CD4-positive, alpha-beta T cell treated with Interleukin-6 for 4 hours (primary cell): ENCODE measurements at places on chromosomes 4 and X.
A peak's percentile ranks its signal among the peaks of the same experiment; 100 is the strongest.

DNA sequence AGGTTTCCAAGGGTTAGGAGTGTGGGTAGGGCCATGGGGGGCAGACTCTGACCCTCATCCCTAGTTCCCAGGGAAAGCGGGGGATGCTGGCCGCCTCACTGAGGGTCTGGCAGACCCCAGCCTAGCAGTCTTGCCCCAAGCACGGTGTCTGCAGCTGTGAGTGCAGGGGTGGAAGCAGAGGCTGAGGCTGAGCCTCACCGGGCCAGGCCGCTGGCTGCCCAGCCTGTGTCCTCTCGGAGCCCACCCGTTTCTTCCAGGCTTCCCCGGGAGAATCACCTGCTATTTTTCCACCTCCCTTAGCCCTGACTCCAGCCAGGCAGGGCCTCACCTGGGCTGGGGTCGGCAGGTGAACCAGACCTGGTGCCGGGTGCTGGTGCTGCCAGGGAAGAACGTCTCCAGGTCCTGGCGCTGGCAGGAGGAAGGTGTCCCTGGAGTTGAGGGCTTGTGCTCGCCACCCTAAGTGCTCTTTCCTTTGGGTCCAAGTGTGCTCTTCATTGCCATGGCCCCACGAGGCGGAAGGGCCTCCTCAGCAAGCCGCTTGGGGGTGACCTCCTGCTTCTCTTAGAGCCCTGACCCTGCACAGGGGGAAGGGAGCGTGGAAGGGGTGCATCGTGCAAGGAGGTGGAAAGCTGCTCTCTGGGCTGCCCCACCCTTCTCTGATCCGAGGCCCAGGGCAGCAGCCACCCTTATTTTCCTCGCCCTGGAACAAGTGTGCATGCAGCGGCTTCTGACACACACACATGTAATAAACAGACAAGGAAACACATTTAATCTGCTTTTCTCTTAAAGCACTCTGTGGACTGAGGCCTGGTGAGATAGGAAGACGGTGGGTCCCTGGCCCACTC lies 112.7 kb downstream of the FAM53A start:
- no peak for DNase-seq

- no peak for DNase-seq
Measured at GRCh38 chrX:43269201-43269600, 386.9 kb upstream of the MAOA start.

- no peak for DNase-seq
Measured at GRCh38 chr4:153364061-153364460, 19.6 kb downstream of the MND1 start.

DNA sequence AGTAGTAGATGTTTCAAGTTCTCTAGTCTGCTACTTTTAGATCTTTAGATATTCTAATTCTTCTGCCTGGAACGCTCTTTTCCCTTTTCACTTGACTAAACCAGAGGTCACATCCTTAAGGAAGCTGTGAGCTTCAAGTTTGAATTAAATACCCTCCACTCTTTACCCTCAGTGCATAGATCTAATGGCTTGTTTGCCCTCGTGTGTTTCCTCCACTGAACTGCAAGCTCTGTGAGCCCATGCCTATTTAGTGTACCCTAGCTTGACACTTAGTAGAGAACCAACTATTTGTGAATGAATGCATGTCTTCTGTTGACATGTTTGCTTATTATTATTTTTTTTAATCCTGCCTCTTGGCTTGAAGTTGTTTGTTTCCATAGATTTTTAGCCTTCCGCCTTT lies 138.3 kb downstream of the PDE5A start:
- no peak for DNase-seq

DNA sequence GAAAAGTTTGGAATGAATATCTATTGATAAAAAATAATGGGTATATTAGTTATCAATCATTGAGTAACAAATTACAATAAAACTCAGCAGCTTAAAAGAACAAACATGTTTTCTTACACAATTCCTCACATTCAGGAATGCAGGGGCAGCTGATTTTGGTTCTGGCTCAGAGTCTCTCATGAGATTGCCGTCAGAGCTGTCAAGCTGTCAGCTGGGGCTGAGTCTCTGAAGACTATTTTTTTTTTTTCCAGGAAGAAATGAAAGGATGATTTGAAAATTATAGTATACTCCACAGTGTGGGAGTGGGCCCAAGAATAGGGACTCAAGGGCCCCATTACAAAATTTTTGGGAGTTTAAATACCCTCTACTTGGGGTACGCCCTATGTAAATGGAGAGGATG lies 219.1 kb downstream of the GC start:
- DNase-seq = no peak

DNA sequence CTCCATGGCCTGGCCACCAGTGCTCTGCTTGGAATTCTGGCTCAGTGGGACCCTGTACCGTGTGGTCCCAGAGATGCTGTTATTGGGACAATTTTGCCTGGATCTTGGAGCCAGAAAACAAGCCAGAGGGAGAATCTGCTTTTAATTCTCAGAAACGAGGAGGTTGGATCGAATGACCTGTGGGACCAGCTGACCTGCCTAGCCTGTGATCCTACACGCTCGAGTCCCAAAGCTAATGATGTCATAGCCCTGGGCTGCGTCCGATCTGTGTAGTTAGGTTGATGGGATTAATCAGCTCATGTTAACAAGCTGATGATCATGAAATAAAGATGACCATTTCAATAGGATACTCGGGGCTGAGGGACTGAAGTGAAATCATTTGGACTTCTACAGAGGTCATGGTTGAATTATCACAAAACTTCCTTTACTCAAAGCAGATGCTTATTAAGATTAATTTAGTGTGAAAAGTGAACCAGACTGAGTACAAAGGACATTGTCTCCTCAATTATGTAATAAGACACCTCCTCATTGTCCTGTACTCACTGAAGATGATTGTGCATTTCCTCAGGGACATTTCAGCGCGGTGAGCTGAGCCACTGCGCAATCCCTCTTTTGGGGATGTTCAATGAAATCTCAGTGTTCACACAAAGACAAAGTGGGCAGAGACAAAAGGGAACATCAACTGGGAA lies 51.9 kb upstream of the STX18 start:
- DNase-seq = no peak

DNA sequence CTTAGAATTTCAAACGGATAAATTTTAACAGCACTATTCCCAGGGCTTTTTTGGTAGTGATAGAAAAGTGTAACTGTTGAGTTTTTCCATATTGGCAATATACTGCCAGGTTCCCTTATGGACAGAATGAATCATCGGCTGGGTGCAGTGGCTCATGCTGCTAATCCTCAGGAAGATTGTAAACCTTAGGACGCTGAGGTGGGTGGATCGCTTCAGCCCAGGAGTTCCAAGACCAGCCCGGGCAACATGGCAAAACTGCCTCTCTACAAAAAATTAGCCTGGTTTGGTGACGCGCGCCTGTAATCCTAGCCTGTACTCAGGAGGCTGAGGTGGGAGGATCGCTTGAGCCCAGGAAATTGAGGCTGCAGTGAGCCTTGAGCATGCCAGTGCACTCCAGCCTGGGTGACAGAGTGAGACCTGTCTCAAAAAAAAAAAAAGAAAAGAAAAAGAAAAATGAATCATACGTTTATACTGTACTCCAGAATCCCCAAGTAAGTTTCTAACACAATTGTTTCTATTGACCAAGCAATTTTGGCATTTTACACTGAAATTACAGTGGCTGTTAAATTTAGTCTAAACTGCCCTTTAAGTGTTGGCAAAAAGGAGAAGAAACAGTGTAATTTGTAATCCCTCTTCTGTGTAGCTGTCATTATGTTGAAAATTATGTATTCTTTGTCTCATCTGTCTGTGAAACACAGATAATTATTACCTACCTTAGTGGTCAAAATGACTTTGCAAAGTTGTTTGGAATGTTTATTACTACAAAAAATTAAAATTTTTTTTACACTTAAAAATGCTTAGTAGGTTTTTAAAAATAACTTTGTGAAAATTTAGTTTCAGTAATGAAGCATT lies 1.8 kb downstream of the SLC30A9 start:
- no peak for DNase-seq

DNA sequence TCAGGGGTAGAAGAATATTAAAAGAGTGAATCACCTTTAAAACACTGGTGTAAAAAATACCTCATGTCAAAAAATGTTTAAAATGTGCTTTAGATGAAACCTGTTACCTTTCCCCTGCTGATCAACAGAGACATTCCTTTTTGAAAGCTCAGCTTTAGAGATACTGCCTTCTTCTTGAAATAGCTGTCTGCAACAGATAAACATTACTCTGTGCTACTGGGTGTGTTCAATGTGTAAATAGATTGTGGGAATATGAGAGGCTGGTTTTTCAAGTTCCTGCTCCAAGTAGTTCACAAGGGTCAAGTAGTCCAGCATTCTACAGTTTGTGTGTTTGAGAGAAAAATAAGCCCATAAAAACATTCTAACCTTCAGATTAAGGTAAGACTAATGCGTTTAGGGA lies at the start of gene SYTL5:
TSS of gene SYTL5 (plus strand) at position 263 of the 400 bp plus-strand sequence. CDS start 27,337 bp downstream, outside the sequence.
- no peak for DNase-seq

DNA sequence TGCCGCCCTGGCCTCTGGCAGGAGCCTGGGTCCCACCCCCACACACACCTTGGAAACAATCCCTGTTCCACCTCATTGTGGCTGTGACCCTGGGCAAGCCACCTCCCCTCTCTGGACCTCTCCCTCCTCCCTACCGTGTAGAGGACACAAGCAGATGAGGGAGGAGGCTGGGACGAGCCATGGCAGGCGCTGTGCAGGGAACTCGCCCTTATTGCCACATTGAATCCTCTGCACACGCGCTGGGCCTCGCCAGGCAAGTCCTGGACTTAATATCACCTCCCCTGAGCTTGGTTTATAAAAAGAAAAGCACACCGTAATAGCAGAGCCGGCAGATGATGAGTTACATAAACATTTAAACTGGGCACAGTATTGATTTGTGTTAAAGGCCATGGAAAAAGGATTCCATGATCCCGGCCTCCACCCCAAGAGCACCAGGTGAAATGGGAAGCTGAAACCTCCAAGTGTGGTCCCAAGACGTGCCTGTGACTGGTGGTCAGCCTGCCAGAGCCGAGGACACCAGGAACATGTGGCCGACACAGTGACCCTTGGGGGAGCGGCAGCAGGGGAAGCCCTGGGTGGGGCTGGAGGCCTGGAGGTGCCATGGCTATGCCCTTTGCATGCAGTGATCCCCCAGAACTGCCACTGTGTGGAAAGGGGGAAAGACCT lies 81.1 kb downstream of the PPP2R2C start:
- no peak for DNase-seq

- DNase-seq = no peak
Measured at GRCh38 chr4:113559947-113560346, 201.6 kb downstream of the CAMK2D start.

GRCh38 chrX:149682031-149682430 lies 29.8 kb upstream of the MAGEA11 start:
- no peak for DNase-seq

DNA sequence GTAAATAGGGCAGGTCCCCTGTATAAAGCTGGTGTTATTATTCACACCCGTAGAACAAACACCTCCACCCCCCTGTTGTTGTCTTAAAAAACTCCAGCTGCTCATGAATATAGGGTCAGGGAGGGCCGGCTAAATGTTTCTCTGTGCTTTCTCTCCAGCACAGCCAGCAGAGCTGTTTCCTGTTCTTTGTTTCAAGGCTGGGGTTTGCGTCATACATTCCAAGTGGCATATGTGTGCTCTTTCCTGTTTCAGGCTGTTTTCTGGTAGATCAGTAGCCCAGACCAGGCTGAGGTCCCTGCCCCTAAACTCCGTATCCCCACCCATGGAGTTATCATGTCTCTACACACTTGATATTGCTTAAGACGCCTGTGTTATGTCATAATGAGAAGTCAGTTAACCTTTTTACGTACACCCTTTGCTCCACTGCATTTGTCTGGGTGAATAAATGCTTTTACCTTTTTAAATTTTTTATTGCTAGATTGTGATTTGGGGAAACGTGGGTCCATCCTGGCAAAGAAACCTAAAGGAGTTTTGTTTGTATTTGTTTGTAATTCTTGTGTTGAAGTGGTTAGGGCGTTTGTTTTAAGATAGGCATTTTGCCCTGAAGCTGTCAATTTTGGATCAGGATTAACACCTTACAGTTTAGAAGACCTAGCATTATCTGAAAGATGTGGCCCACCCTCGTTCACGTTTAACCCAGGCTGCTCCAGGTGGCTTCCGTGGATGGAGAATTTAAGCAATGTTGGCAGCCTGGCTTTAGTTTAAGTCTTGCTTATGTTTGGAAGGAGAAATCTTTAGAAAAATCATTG lies 3.3 kb downstream of the KLF3 start:
- DNase-seq = peak; percentile 61

- no peak for DNase-seq
Measured at GRCh38 chrX:154091678-154092077, 5.8 kb downstream of the MECP2 start.

- DNase-seq = peak; percentile 21
Measured at GRCh38 chr4:123415977-123416376, 19.4 kb downstream of the SPRY1 start.

DNA sequence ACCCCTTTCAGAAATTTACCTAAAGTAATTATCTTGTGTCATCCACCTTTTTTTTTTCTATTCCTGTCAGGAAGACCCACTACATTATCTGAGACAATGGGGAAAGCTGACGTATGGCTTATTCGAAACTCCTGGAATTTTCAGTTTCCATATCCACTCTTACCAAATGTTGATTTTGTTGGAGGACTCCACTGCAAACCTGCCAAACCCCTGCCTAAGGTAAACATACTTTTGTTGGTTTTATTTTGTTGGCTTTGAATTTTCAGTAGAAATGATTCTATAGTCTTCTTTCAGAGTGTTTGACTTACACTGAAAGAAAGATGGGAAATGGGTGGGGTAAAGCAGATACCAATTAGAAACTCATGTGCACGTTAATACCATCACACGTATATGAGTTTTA lies 2.2 kb downstream of the UGT2B7 start:
- no peak for DNase-seq

- DNase-seq = no peak
Measured at GRCh38 chr4:3010998-3011397, 47.6 kb downstream of the GRK4 start.

DNA sequence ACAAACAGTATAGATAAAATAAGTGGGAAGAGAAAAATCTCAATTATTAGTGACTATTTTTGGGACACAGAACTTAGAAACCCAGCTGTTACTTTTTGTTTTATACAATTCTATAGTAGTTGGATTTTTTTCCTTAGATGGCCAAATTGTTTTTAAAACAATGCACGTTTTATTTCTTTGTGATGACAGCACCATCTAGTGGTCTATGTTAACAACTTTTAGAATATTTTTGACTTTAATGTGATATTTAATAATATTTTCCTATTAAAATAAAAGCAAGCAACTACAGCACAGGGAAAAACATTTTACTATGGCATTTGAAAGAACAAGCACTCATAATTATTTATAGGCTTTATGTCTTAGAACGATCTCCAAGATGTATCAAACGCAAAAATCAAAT lies 5.6 kb upstream of the SMIM31 start:
- DNase-seq = no peak

DNA sequence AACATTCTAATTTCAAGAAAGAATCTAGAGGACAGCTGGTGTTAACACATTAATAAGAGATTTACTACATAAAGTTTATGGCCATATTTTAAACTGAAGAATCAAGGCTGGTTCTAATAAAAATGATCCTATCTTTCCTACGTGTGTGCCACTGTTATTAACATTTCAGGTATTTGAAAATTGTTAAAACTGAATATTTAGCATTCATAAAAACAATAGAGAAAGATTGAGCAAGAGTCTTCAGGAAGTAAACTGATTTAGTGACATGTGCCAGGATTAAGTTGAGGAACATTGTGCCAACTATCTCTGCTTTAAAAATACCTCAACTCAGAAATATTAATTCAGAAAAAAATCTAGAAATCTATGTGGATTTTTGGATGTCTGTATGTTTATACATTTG lies 810.1 kb downstream of the FAT4 start:
- no peak for DNase-seq

GRCh38 chr4:186789651-186790050 lies 66.0 kb upstream of the FAT1 start:
- no peak for DNase-seq

- no peak for DNase-seq
Measured at GRCh38 chrX:18676470-18676869, 4.6 kb upstream of the RS1 start.
